ENCODE measurements at places on chromosomes 3 and 15.

- no peak for DNase-seq
Measured at GRCh38 chr3:13010780-13011572, 62.3 kb downstream of the IQSEC1 start.

- DNase-seq, result no peak
Measured at GRCh38 chr3:61885414-61885813, 324.0 kb downstream of the PTPRG start.

- DNase-seq, result no peak
Measured at GRCh38 chr15:67823314-67824196, 1.8 kb upstream of the SKOR1 start.

DNA sequence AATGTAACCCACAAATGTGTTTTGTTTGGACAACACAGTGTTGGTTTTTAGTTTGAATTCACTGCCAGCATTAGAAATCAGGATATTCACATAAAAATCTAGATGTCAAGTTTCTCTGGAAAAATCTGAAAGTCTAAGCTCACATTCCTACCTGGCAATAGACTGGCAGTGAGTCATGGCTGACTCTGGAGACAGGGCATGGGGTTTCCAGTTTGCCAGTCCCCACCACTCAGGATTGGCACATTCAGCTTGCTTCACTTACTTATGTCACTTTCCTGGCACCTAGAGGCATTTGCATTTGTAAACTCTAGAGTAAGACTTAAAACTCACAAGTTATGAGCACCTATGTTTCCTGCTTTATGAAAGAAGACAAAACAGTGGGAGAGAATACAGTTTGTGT is 19.1 kb upstream of the SEC61A1 start:
- peak; percentile 60 for DNase-seq

DNA sequence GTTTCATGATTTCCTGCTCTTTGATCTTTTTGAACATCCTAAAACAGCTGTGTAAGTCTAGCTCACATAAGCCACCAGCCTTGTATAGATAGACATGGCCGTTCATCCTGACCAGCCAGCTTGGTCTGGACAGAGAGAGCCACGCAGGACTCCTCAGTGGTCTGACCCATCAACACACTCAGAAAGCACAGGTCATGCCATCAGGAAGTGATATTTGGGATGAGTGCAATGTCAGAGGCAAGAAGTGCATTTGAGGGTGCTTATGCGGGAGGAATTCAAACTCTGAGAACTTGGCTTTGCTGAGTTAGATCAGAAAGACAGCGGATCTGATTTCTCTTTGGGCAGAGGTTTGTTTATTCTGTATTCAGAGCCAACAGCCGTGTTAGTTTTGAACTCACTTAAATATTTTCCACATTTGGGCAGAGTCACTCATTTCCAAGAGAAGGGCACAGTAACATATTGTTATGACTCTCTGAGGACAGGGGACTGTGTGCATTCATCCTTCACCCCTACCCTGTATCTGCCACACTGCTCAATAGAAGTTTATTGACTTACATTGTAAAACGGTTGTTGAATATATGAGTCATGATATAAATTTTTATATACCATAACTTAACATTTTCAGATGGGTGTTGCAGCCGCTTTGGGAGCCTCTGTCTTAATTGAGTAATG is 225.3 kb upstream of the LYSMD4 start:
- no peak for DNase-seq

- no peak for DNase-seq
Measured at GRCh38 chr3:156579427-156579851, 24.5 kb upstream of the SSR3 start.

GRCh38 chr3:59245859-59246501 is 196.2 kb upstream of the CFAP20DC start:
- peak; percentile 66 for DNase-seq

All from kidney tubule cell (primary cell).